ENCODE measurements at places on chromosomes 3 and 15.

DNA sequence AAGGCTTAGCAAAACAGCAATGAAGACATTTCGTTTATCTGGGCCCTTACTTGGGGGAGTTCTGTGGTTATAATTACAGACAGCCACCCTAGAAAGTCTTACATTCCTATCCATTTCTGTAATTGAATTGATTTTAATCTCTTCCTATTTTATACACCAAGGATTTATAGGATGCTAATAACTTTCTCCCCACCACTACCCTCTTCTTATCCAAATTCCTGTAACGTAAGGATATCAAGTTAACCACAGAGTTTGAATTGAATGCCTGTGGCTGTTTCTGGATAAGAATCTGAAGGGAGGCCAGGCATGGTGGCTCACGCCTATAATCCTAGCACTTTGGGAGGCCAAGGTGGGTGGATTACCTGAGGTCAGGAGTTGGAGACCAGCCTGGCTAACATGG is 78.6 kb downstream of the MLH1 start:
- no peak for DNase-seq

GRCh38 chr15:93033434-93034045 is 55.5 kb downstream of the RGMA start:
- no peak for DNase-seq

DNA sequence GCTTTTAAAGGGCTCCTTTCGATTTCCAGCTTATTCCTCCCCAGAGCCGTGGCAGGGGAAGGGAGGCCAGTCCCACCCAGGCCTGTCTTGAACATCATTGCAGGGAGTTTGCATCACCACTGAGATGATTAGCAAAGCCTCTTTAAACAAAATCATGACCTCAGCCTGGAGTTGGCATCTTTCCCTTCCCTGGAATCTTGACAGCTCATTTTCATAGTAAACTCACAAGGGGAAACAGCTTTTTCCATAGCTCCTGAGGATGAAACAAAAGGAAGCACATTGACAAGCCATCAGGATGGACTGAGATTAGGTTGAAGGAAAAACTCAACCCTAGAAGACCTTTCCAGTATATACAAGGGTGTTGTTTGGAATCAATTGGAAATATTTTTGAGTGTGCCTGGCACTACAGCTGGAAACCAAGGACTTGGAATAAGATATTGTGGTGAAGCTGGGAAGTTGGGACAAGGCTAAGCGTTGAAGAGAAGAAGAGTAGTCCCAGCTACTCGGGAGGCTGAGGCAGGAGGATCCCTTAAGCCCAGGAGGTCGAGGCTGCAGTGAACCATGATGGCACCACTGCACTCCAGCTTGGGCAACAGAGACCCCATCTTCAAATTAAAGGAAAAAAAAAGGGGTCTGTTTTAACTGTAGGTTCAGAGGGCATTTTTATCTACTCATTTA is 3.1 kb upstream of the LARP6 start:
- no peak for DNase-seq

DNA sequence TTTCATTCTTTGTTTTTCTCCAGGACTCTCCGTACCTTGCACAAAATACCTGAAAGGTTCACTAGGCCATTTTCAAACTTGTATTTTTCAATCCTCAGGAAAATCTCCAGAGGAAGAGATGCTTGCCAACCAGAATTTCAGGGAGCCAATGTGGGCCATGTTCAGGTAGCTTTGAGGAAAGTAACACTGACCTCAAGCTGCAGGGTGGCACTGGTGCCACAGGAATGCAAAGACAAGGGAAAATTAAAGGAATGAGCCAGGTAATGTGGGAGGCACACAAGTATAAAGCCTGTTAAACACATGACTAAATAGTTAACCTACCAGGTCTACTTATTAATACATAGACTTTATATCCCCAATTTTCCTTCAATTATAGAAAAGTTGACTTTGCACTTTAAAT is 51.9 kb upstream of the GAP43 start:
- DNase-seq: no peak

DNA sequence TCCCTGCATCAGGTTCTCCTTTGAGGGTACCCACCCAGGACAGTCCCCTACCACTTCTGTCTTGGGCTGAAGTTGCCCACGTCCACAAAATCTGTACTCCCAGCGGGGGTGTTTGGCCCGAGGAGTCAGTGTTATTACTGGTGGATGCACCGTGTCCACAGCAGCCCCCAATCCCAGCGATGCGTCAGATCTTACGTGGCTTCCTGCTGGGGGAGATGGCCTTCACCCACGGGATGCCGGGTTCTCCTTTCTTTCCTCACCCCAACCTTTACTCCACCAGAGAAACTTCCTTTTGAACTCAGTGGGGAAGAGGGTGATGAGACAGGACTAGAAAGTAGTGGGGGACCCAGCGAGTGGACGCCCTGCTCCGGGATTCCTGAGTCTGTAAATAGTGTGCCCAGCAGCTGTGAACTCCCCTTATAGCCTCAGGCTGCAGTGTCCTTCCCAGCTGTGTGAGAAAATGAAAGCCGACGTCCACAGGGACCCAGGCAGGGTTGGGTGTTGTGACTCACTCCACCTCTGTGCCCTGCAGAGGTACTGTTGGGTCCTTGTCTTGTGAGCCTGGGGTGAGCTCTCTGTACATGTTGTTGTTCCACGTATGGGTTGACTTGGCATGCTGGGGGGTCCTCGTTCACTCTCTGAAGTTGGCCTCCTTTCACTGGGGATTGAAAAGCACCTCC is 31.5 kb downstream of the CRTAP start:
- DNase-seq: no peak

GRCh38 chr15:64245405-64245804 is 82.6 kb upstream of the PPIB start:
- no peak for DNase-seq

- no peak for DNase-seq
These were observed 130.5 kb downstream of the XXYLT1 start for GRCh38 chr3:195140410-195140809.

DNA sequence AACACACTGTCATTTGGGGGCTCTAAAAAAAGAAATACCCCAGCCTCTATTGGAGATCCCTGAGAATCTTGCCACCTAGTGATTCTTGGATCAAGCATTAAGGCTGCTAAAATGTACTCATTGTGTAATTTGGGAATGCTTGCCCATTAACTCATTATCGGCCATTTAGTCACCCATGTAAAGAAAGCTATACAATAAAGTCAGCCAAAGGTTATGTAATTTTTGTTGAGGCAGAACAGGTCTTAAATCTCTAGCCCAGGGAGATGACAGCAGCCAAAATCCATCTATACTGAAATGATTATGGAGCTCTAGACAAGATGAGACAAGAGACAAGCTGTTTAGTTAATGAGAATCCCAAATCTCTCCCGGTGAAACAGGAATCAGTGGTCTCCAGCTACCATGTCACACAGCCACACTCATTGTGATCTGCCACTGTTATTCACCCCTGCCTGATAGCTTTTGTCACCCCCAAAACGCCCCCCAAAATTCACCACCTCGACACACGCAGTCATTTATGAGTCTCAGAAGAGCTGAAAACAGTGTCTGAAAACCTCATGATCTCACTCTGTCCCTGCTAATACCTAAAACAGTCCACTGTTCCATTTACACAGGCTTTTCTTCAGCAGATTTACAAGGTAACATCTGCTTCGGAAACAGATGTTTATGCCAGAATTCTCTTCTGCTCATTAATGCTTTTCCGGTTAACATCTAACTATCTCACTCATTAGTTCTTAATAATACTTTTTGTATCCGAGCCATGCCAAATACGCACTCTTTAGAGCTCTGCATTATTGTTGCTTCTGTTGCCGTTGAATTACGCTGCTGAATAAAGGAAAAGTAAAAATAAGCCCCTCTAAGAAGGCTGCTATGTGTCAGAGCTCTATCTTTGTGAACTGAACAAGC is 138.5 kb downstream of the RORA start:
- no peak for DNase-seq

DNA sequence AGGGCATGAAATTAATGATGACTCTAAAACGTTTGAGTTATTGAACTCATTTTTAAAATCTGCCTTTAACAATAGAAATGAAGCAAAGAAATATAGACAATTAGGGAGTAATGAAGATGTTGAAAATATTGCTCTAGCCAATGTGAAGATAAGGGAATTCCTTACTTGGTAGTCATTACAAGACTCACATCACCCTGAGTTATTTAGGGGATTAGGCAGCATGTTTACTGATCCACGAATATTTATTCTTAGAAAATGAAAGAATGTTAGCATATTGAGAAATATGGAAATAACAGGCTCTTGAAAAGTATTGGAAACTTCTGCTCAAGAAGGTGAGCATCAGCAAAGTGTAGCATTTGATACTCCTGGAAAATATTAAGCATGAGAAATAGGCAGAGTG is 398.1 kb upstream of the ARPP21 start:
- DNase-seq: no peak

DNA sequence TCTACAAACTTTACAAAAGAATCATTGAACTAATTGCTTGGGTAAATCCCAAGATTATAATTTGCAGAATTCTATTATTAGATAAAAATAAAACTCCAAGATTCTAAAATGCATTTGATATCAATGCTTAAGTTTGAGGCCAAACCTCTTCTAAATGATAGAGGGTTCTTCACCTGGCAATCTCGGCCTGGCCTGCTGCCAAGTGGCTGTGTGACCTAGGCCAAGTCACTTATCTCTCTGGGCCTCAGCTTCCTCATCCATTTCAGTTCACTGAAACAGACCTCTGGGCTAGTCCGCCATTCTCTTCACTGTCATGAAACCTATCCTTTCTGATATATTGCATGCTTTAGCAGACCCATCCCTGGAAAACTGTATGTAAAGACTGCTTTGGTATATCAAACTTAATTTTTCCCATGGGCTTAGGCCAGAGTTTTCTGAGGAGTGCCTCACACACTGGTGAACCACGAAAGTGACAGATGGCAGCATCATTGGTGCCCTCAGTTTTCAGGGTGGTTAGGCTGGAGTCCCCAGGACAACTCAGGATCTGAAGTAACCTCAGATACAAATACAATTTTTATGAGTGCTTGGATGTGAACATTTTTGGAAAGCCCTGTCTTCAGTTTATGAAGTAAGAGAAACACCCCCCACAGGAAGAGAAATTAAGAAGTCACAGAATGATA is 21.8 kb downstream of the NUDT16 start:
- no peak for DNase-seq

- DNase-seq: no peak
These were observed 24.8 kb upstream of the DET1 start for GRCh38 chr15:88571153-88571851.

GRCh38 chr3:11548721-11549131 is 95.0 kb downstream of the VGLL4 start:
- no peak for DNase-seq

DNA sequence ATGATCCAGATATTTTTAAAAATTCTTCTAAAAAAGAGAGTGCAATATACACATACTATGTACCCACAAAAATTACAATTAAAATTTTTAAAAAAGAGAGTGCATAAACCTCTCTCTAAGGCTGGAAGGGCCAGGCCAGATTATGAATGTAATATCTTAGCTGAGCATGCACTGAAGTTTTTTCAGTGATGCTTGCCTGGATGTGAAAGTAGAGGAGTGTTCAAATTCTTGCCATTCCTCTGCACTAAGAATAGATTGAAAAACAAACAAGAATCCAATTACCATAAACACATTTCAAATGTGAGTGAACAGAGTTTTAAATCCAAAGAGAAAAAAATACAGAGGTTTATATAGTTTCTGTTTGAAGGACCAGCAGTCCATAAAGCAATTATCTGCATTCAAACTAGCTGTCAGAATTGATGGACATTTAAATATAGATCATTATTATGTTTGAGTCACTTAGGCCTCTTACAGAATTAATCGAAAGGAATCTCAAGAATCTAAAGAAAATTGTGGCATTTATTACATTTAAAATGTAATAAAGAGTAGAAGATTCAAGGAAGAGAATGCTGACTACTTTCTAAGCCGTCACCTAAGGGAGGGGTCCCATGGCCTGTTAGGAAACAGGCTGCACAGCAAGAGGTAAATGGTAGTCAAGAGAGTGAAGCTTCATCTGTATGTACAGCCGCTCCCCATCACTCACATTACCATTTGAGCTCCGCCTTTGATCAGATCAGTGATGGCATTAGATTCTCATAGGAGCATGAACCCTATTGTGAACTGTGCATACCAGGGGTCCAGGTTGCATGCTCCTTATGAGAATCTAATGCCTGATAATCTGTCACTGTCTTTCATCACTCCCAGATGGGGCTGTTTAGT is 159.3 kb upstream of the MDFIC2 start:
- no peak for DNase-seq

GRCh38 chr15:75738014-75738646 is 25.5 kb upstream of the CSPG4 start:
- no peak for DNase-seq

- no peak for DNase-seq
These were observed 775 bp upstream of the CCDC39 start for GRCh38 chr3:180680097-180680430.

- DNase-seq: no peak
These were observed 217.0 kb downstream of the P3H2 start for GRCh38 chr3:189903562-189904250.

DNA sequence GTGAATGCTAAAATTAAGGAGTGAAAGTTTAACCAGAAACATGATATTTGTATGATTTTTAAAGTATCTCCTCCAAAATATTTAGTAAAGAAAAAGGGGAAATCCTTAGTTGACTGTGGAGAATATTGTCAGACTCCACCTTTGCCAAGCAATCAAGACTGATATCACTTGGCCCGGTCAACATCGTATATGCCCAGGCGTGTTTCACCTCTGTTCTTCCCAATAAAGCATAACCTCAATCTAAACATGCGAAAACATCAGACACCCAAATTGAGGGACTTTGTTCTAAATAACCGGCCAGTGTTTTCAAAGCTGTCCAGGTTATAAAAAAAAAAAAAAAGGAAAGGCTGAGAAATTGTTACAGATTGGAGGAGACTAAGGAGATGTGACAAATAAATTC is 54.2 kb upstream of the PPP4R2 start:
- DNase-seq: no peak

DNA sequence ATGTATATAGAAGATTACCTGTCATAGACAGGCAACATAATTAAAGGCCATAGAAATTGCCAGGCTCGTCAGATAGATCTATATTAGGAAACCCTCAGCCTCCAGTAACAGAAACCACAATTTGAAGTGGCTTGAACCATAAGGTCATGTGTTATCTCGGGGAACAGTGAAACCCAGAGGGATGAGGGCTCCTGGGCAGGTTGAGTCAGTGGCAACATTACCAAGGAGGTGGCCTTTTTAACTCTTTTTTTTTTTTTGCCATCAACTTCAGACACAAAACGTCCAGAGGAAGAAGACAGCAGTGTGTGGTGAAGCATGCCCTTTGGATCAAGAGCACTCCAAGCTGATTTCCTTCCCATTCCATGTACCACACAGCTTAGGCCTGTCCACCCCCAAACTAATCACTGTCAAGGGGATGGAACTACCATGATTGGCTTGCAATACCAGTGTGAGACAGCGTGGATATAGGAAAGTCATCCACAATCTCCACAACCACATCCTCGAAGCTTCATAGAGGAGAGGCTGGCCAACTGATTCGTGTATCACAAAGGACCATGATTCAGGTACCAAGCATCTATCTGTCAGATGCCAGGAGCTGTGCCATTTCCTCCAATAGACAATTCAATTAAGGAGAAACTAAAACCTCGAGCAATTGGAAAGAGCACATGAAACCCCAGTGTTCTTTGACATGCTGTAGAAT is 999 bp upstream of the KIF7 start:
- no peak for DNase-seq

- no peak for DNase-seq
These were observed 51.5 kb downstream of the IGF1R start for GRCh38 chr15:98699591-98700424.

- no peak for DNase-seq
These were observed 403.6 kb downstream of the TIGIT start for GRCh38 chr3:114697401-114697800.
